ENCODE measurements at places on chromosomes 12 and 14.

DNA sequence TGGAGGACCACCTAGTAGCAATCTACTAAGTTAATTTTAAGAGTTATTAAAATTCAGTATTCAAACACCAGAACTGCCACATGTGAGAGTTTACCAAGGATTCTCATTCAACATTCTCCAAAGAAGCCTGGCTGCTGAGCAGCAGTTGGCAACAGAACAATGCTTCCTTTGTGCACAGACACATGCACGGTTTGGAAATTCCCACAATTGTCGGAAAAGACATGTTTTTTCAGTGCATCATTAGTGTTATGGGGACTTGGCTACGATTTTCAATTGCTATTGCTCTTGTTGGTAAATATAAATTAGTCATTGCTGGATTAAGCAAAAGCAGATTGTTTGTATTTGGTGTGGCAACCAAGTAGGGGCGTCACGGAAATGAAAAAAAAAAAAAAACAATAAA is 22.2 kb downstream of the ST8SIA1 start:
- DNase-seq: no peak

DNA sequence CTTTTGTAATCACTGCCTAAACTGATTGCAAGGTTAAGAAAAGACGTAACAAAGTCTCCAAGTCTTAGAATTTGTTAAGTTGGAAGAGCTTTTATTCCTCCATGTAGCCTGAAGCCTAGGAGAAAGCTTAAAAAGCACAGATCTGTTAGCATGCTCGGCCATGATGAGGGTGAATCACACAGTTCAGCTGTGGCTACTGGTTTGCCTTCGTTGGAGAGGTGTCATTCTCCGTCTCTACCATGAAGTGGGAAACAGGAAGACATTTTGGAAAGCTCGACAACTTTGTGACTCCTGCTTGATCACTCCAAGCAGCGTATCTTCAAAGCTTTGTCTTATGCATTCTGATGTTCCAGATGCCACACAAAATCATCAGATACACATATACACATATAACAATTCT is 27.1 kb downstream of the DCP1B start:
- DNase-seq: no peak

DNA sequence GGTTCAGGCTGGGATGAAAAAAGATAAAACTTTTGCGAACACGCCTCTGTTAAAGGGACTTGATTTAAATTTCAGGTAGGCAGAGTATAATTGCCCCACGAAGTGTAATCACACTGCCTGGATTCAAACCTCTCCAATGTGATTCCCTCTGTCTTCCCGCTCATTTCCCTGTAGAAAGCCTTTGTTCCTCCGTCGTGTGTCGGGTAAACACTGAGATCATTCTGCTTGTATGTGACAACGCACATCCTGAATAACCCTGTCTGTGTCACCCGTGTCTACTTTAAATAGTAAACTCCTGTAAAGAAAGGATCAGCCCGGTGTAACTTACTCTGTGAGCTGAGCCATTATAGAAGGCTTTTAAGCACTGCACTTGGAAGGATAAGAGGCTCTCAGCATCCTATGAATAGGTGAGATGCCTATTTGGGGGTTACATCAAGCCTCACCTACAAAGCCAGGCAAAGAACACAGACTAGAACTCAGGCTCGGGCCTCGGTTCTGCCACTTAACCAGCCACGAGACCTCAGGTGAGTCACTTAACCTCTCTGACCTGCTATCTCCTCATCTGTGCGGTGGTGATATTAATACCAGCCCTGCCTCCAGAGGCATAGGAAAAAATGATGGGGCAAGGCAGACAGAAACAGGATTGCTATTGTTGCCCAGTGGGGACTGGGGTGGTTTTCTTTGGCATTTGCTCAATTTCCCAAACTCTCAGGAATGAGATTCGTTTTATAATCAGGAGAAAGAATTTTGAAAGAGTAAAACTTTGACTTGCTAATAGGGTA is 74.2 kb downstream of the RBM19 start:
- DNase-seq: peak; percentile 72

- DNase-seq: no peak
Observed at GRCh38 chr14:99099051-99099787, 172.8 kb downstream of the BCL11B start.

DNA sequence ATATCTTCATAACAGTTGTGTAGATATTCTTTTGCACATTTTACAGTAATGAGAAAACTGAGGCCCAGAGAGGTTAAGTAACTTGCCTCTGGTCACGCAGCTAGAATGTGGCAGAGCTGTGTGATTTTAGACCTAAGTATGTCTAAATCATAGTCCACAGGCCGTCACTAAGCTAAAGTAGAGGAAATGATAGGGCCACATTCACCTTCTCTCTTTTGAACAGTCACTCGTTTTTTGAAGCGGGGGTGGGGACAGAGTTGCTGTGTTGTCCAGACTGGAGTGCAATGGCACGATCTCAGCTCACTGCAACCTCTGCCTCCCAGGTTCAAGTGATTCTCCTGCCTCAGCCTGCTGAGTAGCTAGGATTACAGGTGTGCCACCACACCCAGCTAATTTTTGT is 68.5 kb downstream of the RASSF3 start:
- DNase-seq: no peak

GRCh38 chr12:132159555-132160003 is 15.3 kb downstream of the NOC4L start:
- DNase-seq: no peak

- no peak for DNase-seq
Observed at GRCh38 chr14:50814161-50814560, 16.8 kb downstream of the NIN start.

DNA sequence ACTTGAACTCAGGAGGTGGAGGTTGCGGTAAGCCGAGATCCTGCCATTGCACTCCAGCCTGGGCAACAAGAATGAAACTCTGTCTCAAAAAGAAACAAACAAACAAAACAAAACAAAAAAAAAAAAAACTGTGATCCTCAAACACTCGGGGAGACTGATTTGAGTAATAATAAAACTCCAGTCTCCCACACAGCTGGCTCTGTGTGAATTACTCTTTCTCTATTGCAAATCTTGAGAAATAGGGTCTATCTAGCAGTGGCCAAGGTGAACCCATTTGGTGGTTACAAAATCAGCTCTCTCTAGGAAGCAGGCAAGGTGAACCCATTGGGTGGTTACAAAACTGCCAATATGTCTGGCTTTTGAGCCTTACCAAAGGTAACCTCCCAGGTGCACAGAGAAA is 6.0 kb upstream of the ACOT6 start:
- no peak for DNase-seq

GRCh38 chr12:49188916-49189367 is at the start of gene TUBA1A:
Gene TUBA1A (minus strand): TSS chr12:49189080. CDS start chr12:49188979, 101 bp downstream.
- DNase-seq: peak; percentile 99

DNA sequence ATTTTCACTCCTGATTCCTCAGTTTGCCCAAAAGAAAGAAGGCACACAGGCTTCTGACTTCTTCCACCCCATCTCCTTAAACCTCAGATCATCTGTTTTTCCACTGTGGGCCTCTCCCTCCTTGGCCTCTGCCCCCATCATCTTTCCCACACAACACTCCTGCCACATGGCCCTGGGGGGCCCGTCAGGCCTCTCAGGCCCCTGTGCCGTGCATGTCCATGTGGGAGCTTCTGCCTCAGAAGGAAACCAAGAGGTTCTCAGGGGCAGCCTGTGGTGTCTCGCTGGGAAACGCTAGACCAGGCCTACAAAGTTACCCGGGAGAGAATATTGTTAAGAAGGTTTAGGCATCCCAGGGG is 8.0 kb downstream of the KLHL33 start:
- no peak for DNase-seq

GRCh38 chr12:108939594-108939993 is 59.7 kb downstream of the DAO start:
- DNase-seq: no peak

GRCh38 chr14:102320033-102320660 is 601 bp downstream of the ZNF839 start:
- DNase-seq: no peak

GRCh38 chr12:122856999-122857671 is 21.9 kb downstream of the HIP1R start:
- DNase-seq: no peak

DNA sequence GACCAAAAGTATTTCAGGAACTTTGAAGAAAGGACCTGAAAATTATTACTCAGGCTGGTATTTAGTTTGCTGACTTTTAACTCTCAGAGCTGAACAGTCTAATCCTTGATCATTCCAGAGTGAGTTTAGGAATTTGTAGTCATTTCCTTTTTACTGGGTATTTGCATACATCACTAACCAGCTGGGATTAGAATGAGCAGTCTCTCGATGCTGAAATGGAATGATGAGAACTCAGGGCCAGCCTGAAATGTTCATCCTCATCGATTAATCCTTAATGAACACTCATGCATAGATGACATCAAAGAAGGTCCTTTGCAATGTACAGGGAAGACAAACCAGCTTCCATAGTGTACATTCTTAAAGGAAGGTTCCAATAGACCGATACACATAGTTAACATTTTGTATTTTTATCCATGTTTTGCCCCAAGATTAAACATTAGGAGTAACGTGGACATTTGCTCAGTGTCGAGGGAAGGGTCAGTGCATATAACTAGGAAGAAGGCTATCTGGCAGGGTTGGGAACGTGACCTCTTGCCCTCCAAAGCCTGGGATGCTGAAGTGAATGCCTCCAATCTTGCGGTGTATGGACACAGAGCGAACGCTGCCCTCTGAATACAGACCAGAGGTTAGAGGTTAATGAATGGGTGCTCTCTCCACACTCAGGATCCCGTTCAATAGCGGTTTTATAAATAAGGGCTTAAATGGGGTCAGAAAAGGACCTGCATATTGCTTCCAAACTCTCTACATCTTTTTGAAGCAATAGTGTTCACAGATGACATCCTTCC is 14.5 kb downstream of the FBXL14 start:
- DNase-seq: no peak

DNA sequence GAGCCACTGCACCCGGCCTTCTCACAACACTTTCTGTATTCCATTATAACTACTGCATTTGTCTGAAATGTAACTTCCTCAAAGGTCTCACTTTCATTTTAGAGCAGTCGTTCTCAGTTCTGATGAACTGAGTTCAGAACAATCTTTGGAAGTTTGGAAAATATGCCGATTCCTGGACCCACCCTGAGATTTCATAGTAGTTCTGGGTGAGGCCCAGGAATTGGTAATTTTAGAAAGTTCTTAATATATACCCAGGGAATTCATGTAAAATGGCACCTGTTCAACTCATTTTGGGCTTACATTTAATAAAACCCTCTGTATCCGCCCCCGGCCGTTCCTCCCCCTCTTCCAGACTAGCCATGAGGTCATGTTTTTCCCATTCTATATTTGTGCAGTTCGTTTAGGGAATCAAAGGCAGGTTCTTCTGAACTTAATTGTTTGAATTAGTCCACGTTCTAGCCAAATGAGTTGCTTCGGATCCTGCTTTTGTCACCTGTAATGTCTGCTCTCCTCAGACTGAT is 5.9 kb downstream of the GSG1 start:
- no peak for DNase-seq

DNA sequence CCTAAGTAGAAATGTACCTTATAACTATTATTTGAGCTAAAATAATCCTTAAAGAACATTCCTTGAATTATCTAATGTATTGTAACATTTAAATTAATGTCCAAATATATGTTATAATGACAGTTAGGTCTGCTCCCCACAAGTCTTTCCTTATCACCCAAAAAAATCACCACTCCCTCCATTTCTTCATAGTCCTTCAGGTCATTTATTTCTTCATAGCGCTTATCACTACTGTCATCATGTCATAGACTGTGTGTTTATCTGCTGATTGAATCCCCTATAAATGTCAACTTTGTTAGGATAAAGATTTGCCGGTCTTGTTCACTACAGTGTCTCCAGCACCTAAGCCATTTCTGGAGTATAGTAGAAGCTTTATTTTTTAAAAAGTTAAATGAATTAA is 12.0 kb downstream of the LUM start:
- DNase-seq: no peak

DNA sequence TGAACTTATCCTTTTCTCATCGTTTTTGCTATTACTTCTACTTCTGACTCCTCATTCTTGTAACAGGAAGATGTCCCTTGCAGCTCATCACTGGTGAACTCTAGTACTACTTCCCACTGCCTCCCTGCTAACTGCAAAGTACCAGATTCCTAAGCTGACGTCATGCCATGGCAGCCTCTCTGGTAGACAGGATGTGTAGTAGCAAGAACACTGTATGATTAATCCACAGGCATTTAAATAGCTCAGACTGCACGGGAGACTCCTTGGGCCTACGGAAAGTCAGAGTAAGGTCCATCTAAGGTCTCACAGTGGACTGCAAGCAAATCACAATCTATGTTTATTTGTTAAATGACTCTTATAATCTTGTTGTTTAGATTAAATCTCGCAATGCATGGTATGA is 43.5 kb downstream of the DNAI7 start:
- no peak for DNase-seq

DNA sequence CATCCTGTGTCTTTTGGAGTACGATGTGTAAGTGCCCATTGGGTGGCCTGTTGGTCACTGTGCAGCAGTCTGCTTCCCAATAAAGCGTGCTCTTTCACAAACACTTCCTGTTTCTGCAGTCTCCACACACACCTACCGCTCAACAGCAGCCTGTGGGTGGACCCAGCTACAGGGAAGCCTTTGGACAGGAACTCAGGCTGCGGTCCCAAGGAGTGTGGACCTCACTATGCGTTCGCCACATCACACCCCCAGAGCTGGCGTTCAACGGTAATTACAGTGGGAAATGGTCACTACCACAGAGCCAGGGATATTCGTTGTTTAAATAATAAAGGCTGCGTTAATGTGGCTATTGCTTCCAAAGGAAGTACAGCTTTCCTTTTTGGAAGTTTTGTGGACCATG is 16.2 kb downstream of the PSMC1 start:
- no peak for DNase-seq

- no peak for DNase-seq
Observed at GRCh38 chr12:53849656-53850055, 89.0 kb upstream of the HOXC13 start.

GRCh38 chr12:15629108-15629507 is 160.1 kb downstream of the EPS8 start:
- no peak for DNase-seq

GRCh38 chr12:98737322-98737712 is 92.2 kb downstream of the APAF1 start:
- no peak for DNase-seq

DNA sequence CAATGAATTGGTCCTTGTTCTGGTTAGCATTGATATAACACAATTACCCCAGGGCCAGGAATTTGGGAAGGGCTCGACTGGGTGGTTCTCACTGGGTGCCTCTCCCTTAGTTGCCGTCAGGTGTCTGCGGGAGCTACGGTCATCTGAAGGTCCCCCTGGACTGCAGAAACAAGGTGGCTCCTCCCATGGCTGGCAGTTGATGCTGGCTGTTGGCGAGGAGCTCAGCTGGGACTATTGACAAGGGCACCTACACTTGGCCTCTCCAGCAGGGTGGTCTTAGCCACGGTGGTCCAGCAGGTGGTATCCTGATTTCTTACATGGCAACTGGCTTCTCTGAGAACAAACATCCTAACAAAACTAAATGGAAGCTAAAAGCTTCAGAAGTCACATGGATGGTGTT is 41.0 kb upstream of the RGS6 start:
- no peak for DNase-seq

- DNase-seq: peak; percentile 12
Observed at GRCh38 chr14:90454041-90455000, 57.5 kb downstream of the CALM1 start.

GRCh38 chr14:51792809-51793208 is 67.6 kb upstream of the GNG2 start:
- DNase-seq: no peak

GRCh38 chr12:69884386-69884785 is 59.4 kb downstream of the MYRFL start:
- DNase-seq: no peak
